ENCODE measurements at places on chromosomes 16 and 17. TPM values are rescaled to one million over a fixed set of nuclear protein-coding genes. Genes with fewer than 3 reads are reported as not detected.

DNA sequence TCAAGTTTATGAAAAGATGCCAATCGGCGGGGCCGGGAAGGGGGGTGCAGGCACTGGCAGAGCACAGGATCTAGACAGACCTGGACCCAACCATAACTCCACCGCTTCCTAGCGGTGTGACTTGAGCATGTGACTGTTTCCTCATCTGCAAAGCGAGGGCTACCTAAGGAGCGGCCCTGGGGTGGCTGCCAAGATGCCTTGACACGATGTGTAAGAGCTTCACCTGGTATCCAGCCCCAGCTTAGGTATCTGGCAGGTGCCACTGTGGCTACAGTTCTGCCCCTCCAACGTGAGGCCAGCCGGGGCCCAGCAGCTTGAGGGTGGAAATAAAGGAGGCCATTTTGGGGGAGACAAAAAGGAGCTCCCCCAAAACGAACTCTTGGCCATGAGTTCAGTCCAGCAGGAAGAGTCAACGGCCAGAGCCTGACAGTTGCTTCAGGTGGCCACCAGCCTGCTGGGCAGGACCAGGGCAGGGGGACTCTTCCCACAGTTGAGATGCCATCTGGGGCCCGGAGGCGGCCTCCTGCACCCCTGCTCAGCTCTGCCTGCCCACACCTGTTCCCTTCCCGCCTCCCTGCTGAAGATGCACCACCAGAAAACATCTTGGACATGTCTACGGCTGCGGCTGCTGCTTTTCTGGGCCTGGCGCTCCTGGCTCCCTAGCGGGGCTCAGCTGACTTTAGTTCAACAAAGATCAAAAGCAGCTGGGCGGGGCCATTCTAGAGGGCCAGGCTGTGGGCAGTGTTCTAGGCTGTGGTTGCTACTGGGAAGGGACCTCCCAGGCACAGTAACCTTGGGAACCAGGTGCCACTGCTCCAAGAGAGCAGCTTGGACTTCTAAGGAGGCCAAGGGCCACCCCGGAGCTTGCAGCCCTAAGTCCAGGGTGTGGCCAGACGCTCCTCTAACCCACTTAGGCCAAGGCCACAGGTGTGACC, 3.4 kb upstream of the MTSS2 start:
- peak; percentile 63 for DNase-seq

GRCh38 chr17:7767405-7768021, 50.0 kb downstream of the DNAH2 start:
- no peak for DNase-seq

Gene GGA2
- total RNA-seq = 48.0 TPM

Gene PTX4
- not detected for total RNA-seq

Data from colonic mucosa (tissue), 4 donors.